ENCODE measurements at places on chromosomes 3 and 15. TPM values are rescaled to one million over a fixed set of nuclear protein-coding genes. Genes with fewer than 3 reads are reported as not detected.

- DNase-seq: peak; percentile 71
Observed at GRCh38 chr3:153173758-153174516, 11.9 kb downstream of the RAP2B start.

DNA sequence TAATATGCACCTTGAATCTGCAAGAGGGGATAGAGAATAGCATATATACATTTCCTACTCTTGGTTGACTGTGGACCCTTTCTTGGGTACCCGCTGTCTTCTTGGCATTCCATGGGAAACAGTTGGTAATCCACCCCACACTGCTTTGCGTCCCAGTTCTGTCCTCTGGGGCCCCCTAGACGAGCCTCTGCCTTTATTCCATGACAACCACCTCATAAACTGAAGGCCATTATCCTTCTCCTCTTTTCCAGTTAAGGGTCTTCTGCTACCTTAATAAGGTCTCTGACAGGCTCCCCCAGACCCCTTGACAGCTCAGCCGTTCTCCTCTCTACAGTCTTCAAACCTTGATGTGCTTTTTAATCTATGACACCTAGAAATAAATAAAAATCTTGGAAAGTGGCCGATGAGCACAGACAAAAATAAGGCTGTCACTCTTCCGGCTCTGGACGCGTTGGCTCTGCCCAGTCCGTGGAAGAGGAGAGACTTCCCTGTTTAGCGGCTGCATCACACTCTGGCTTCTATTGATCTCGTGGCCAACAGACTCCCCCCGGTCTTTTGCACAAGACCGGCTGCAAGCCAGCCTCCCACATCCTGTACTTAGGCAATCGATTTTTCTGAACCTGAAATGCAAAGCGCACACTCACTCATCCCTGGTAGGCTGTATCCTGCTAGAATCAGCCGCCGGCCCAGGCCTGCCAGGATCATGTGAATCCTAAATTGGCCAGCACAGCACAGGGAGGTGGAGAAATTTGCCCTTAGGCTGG, 251.0 kb upstream of the TLE3 start:
- DNase-seq: peak; percentile 69

- DNase-seq: no peak
Observed at GRCh38 chr3:126742057-126742456, 38.0 kb downstream of the CHCHD6 start.

DNA sequence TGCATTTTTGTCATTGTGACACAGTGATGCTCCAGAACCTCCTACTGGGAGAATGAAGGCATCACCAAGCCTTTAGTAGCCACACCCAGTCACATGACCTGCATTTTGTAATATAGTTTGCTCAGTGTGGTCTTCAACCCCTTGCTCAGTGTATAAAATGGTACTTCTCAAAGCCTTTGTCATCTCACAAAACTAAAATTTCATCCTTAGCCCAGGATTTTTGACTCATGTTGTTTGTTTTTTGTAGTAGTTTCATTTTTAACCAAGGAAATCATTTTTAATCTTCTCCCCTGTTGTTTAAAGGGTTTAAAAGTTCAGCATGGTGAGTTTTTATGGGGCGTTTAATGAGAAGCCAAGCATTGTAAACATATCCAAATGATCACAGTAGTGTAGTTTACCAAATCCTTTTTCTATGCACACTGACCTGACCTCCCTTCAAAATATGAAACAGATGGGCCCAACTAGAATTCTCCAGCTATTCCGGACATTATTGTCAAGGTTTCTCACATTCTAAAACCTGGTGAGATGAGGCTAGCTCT, 123.5 kb upstream of the IL12A start:
- no peak for DNase-seq

DNA sequence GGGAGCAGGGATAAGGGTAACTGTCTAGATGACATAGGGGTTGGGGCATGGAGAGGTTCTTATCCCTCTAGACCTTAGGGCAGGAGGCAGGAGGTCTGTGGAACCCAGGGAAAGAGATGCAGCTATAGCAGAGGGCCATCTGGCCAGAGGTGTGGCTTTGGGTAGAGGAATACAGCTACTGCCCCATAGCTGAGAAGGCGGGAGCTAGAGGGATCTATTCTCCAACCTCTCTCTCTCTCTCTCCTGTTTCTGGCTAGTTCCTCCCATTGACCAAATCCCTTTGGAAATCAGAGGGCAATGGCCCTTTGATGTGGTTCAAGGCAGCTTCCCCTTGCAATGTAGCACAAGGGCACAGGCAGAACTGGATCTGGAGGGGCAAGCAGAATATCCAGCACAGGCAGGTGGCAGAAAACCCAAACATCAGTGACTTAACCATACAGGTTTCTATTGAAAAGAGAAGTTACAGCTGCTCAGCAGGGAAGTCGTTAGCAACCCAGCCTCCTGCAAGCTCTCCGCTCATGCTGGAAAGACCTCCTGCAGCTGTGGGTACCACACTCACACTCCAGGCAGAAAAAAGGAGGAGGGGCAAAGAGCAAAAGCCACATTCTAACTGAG, 22.3 kb upstream of the LMOD3 start:
- no peak for DNase-seq

DNA sequence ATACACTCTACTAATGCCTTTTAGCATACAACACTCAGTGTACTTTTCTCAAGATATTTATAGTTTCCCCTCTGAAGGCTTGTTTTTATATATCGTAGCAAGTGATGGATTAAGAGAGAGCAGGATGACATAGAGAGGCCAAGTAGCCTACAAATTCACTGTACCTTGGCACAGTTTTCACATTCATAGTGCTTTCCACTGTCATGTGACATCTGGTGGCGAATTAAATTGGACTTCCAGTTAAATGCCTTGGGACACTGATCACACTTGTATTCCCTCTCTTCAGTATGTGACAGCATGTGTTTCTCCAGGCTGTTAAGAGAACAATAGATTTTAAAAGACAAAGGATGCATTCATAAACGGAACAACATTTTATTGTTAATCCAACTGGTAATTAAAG, 541.1 kb downstream of the MECOM start:
- no peak for DNase-seq

DNA sequence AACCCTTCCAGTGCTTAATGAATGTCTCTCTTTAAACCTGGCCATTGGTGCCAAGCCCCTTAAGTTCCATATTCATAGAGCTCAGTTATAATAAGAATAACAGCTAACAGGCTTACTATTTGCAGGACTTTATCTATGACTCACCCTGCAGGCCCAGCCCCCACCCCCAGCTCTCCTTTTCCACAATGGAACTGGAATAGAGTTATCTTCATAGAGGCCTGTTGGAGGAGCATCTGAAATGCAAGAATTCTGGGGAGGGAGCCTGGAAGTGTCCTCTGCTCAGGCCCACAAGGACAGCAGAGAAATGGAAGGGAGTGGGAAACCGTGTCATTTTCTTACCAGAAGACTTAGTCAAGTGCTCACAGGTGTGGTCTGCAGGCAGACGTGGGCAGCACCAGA, 52.8 kb downstream of the SEMA5B start:
- peak; percentile 88 for DNase-seq

DNA sequence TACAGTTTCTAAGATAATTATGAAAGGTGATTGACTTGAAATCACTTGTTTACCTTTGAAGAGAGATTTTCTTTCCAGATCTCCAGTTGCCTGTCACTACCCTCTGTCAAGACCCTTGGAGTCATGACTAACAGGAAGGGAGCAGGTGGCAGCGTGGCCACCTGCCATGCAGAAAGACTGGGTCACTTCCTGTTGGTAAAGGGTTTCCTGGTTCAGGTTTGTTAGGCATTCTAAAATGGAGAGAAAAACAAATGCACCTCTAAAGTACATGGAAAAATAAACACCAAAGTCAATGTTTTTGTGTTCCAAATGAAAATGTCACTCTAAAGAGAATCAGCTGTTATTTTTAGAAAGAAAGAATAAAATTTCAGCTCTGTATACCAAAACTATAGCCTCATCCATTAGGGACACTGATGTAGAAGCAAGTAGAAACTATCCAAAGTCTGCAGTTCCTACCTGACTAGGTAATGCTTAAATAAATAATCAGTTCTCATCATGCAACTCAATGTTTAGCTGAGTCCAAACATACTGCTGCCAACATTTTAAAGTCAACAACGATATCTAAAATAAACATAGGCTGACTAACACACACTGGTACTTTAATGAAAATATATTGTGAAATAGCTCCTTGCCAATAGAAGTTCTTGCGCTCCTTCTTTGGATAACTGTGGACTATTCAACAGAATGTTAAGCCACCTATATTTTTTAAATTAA, 23.9 kb upstream of the TM4SF1 start:
- DNase-seq: peak; percentile 59

- DNase-seq: peak; percentile 32
Observed at GRCh38 chr3:106425026-106425425, 556.2 kb upstream of the CBLB start.

DNA sequence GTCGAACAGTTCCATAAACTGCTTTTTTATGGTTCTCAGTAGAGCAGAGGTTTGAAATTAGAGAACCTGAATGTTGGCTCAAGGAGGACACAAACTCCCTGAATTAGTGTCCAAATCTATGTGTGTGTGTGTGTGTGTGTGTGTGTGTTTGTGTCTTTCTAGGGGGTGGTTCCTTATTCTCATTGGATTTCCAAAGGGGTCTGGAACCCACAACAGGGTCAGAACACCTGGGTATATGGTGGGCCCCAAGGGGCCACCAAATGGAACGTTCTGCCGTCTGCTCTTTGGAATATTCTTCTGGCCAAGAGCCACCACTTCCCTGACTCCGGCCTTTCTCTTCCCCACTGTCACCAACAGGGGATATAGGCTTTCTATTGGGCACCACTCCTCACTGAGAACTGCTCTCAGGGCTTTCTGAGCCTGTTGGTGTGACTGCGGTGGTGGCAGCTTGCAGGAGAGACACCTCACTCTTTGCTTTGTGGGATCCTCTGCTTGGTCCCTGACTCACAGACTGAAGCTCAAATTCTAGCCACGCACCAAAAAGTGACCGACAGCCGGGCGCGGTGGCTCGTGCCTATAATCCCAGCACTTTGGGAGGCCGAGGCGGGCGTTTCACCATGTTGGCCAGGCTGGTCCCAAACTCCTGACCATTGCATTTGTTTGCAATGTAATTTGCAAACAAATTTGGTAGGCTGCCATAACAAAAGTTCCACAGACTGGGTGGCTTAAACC, 47.5 kb upstream of the IDH2 start:
- DNase-seq: no peak

- no peak for DNase-seq
Observed at GRCh38 chr15:95520922-95521321, 809.6 kb upstream of the NR2F2 start.

- peak; percentile 98 for DNase-seq
Observed at GRCh38 chr15:64809649-64810496, 15.6 kb downstream of the PIF1 start.

DNA sequence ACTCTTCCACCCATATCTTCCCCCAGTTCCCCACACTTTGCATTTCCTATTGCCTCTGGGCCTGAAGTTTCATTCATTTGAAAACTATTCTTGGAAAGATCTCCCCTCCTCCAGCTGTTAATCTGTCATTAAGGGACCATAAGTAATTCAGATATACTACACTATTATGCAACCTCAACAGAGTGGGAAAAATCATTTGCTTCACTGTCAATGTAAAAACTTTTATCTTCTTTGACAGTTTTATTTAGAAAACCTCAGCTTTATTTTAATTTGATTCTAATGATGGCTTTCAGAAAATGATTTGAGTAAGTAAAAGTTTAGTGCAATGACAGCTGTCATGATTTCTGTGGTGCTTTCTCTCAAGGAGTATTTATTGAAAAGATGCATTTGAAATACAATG, 435.3 kb upstream of the KCNMB2 start:
- DNase-seq: no peak

GRCh38 chr3:15268033-15268631, 62.1 kb downstream of the CAPN7 start:
- DNase-seq: peak; percentile 91

DNA sequence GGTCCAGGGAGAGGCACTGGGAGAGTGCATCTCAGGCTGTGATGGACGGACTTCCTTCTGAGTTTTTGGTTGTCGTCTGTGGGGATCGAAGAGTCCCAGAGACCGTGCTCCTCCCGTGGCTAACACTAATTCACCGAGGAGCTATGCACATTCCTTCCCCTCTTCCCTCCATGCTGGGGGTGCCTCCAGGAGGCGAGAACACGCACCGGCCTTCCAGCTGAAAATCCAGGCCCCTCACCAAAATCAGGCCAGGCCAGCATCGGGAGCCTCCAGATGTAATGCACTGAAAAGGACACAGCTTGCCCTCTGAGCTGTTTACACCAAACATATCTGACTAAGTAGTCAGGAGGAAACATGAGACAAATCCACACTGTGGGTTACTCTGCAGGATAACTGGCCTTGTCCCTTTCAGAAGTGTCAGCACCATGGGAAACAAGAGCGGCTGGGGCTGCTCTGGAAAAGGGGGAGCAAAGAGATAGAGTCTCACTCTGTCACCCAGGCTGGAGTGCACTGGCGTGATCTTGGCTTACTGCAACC, 5.5 kb downstream of the RNU5B-1 start:
- peak; percentile 62 for DNase-seq

DNA sequence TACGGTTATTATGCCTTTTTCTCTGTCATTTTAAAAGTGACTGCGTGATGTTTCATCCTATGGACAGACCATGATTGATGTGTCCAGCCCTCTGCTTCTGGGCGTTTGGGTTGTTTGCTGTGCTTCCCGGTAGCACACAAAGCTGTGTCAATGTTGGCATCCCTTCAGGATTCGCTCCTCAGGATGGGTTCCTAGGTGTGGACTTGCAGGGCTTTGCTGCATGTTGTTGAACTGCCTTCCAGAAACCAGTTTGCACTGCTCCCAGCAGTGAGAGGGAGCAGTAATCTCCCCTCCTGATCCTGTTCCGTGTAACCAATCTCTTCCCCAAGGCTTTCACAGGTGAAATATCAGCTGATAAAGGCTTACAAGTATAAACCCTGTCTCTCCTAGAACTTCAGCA, 787 bp downstream of the TRPM1 start:
- DNase-seq: no peak

GRCh38 chr15:80856400-80856799, 77.2 kb downstream of the CEMIP start:
- DNase-seq: no peak

- DNase-seq: peak; percentile 92
Observed at GRCh38 chr3:152556731-152557254, 278.1 kb upstream of the P2RY1 start.

DNA sequence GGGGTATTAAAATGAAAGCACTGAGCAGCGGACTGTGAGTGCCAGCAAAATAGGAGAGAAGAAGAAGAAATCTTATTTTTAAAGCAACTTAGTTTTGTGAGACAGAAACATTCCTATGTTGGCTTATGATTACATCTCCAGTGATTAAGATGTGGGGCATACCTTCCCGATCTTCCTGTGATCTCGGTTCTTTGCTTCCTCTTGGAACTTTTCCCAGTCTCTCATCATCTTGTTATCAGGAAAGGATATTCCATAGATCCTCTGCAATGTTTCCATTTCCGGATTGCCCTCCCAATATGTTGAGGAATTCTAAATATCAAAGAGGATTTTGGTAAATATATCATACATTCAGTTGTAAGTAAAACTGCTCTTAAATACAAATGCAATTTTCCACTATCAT, 22.2 kb downstream of the TARS3 start:
- no peak for DNase-seq

TNIK gene
- 7.6 TPM for total RNA-seq

FAM107A gene
- not detected for total RNA-seq

ANKRD34C gene
- not detected for total RNA-seq

SNAP23 gene
- 81.4 TPM for total RNA-seq

LRRC3B gene
- total RNA-seq: not detected

Measured in osteoblast (primary cell).